ENCODE measurements at places on chromosomes 4 and X.

DNA sequence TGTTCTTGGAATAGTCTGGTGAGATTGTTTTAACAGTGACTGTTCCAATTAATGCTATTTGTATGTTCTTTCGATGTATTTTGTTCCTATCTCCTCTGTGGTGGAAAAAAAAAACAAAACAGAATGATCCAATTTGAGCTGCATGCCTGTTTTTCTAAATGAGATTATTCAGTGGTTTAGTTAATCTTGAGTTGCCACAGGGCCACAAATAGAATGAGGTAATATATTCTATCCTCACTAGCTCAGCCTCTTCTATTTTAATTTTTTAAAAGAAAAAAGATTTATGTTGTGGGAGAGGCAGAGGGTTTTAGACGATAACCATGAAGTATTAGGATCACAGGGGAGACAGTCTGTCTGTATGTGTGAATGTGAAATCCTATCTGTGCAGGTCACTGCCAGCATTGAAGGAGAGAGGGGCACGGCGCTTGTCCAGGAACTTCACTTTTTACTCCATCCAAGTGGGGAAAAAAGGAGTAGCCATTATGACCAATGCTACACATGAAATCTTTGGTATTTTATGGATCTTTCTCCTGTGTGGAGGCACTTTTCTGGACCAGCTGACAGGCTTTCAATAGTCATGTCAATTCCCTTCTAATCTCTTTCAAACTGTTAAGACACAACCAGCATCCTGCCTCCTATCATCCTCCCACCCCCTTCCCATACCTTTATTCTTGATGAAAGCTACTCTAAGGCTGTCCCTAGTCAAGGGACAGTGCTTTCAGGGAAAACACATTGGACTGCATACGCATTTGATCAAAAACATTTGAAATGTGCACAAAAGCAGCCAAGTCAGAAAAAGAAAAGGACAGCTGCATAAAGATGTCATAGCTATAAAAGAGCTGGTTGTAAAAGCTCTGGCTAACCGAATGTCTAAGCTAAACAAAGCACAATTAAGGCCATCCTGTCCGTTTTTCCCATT lies 1063.8 kb upstream of the INTU start:
- no peak for DNase-seq

GRCh38 chr4:13399257-13399656 lies 84.9 kb downstream of the RAB28 start:
- DNase-seq = no peak

GRCh38 chr4:133320576-133321170 lies 171.6 kb downstream of the PCDH10 start:
- DNase-seq = peak; percentile 18

- DNase-seq = no peak
Measured at GRCh38 chrX:151736685-151737084, 2.1 kb downstream of the CNGA2 start.

DNA sequence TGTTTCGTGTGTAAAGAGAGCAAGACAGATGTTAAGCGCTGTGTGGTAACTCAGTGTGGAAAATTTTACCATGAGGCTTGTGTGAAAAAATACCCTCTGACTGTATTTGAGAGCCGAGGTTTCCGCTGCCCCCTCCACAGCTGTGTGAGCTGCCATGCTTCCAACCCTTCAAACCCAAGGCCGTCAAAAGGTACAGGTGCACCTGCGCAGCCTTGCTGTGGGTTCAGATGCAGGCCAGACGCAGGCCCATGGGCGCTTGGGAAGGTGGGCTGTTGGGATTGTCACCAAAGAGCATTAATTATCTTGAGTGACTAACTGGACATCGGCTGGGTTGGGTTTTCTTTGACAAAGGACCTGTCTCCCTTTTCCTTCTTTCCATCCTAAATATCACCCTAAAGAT lies 55.4 kb downstream of the NELFA start:
- no peak for DNase-seq

- no peak for DNase-seq
Measured at GRCh38 chr4:55303760-55304165, 42.3 kb upstream of the SRD5A3 start.

- DNase-seq = no peak
Measured at GRCh38 chr4:90727938-90728337, 600.7 kb downstream of the CCSER1 start.

GRCh38 chr4:70725633-70726032 lies 3.9 kb downstream of the RUFY3 start:
- DNase-seq = no peak

- no peak for DNase-seq
Measured at GRCh38 chr4:84167564-84167963, 331.5 kb downstream of the NKX6-1 start.

- DNase-seq = no peak
Measured at GRCh38 chrX:3462166-3462508, 115.7 kb upstream of the MXRA5 start.

GRCh38 chr4:96459105-96459504 lies 619.2 kb downstream of the PDHA2 start:
- no peak for DNase-seq

- DNase-seq = peak; percentile 60
Measured at GRCh38 chr4:3346146-3346545, 53.3 kb downstream of the RGS12 start.

- DNase-seq = no peak
Measured at GRCh38 chr4:3062471-3062870, 11.9 kb downstream of the HTT-AS start.

DNA sequence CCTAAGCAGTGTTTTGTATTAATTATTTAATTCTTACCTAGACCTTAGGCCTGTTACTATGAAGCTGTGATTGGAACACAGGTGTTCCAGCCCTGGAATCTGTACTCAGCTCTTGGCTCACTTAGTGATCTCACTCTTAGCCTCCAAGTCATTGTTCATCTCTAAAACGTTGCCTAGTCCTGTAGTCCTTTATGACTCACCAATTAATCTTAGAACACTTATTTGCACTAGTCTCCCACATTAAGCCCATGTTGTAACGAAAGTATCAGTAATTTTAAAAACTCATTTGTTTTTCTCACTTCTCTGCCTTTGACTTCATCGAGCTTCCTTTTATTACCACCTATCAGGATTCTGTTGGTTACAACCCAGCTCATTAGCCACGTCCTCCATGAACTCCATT lies 1224.7 kb upstream of the TENM3 start:
- DNase-seq = no peak

DNA sequence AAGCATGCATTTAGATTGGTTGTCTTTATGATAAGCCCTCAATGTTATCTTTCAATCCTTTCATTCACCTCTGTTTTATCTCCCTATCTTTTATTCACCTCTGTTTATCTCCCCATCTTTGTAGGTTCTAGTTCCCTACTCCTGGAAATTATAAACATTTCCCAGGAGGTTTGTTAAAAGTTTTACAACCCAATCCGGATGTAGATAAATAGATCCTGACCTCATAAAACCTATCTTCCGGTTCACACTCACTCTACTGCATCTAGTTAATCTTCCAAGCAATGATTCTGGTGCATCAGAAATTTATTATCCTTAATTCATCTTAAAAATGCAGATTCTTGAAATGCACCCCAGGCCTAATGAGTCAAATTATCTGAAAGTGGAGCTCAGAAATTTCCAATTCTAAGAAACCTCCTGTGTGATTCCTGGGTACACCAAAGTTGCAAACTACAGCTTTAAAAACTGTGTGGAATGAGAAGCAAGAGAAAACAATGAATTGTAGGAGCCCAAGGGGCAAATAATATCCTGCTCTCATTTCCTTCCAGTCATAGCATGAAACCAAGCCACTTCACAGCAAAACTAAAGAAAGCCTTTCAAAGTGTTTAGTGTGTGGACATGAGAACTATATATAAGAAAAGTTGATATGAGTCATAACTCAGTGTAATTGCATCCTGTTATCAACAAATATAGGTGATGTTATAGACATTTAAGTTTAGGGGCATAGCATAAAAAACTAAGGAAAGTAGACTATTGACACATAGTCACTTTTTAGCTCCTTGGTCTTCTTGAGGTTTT lies 51.1 kb upstream of the UGT8 start:
- DNase-seq = no peak

- no peak for DNase-seq
Measured at GRCh38 chrX:2635342-2635741, 55.8 kb upstream of the CD99 start.

DNA sequence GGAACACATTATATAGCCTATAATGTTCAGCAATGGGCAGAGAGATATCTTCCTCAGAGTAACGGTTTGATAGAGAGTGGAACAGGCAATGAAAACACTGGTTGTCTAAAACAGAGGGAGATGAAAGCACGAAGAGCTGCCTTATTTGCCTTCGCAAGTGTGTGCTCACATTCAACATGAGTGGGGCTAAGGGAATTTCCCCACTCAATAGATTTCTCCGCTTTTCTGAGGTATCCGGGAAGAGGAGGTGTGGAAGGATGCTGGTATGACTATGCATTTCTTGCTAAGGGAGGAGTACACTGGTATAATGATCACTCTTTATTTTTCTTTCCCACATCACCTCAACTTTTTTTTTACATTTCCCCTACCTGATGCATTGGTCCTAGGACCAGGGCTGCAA lies 7.8 kb upstream of the GPR82 start:
- no peak for DNase-seq

- DNase-seq = no peak
Measured at GRCh38 chr4:71595576-71596108, 188.2 kb downstream of the GC start.

DNA sequence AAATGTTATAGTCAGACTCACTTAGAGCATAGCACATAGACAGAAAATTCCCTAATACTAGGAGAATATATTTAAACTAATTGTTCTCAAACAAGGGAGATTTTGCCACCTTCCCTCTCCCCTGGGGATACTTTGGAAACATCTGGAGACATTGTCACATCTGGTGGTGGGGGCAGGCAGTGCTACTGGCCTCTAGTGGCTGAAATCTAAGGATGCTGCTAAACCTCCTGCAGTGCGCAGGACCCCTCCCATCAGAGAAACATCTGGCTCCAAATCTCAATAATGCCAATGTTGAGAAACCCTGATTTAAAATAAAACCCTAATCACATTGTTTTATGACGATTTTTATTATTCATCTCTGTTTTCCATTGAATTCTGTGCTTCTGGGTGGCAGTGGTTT lies 244.9 kb downstream of the FRMPD4 start:
- DNase-seq = no peak

- DNase-seq = no peak
Measured at GRCh38 chr4:153408932-153409331, 57.2 kb upstream of the TMEM131L start.

DNA sequence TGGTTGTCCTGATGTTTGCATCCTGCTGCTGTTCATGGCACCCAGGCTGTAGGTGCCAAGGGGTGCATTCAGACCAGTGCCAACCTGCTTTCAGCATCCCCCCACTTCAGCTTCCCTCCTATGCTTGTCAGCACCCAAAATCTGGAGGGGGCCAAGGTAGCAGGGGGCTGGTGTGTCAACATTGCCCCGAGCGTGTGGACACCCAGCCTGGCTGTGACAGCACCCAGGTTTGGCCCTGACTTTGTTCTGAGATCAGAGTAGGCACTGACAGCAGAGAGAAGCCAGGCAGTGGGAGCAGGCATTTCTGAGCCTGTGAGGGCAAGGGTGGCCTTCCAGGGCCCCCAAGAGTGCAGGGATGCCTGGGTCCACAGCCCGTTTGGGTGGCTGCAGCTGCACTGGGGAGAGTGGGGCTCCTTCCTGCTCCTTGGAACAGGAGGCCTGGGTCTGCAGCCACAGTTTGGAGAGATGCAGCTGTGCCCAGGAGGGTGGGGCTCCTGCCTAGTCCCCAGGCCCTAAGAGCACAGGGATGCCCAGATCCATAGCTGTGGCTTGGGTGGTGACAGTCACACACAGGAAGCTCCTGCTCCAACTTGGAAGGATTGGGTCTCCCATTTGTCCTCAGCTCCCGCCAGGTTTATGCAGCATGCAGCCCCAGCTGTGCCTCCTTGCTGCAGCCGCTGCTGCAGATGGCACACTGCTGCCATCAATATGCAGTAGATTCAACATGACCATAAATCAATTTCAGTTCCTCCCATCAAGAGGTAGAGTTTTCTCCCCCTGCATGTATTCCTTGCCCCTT lies 12.3 kb upstream of the PPM1K start:
- no peak for DNase-seq

DNA sequence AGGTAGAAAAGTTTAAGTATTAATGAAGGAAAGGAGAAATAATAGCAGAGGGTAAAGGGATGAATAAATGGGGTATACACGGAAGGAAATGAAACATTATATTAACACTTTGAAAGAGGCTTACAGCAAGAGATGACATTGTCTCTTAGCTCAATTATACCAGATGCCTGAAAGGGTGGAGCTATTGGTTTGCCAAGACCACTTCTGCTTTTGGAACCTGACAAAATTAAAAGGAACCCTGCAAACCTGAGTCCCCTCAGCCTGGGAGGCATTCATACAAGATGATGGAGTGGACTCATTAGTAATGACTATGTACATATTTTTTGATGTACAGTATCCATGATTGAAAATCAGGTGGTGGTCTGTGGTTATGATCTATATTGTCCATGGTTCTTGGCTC lies 45.1 kb upstream of the HPF1 start:
- DNase-seq = no peak

GRCh38 chr4:73391774-73392173 lies 12.3 kb upstream of the ALB start:
- DNase-seq = no peak

DNA sequence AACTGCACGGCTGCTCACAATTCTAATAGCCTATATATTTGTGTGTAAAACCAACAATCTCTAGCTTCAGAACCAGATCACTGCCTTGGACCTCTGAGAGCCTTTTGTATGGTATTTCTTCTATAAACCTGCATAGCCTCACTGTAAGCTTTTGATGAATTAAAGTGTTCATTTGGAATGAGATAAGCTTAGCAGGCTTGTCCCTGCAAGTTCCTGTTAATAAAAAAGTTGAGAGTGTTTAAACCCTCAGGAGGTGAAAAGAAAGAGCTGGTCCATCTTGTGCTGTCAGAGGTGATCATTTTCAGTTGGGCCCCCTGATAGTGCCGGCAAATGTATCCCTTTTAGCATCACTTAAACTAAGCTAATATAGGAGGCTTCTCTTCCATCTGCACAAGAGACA lies 191.8 kb downstream of the GPC3 start:
- DNase-seq = no peak

DNA sequence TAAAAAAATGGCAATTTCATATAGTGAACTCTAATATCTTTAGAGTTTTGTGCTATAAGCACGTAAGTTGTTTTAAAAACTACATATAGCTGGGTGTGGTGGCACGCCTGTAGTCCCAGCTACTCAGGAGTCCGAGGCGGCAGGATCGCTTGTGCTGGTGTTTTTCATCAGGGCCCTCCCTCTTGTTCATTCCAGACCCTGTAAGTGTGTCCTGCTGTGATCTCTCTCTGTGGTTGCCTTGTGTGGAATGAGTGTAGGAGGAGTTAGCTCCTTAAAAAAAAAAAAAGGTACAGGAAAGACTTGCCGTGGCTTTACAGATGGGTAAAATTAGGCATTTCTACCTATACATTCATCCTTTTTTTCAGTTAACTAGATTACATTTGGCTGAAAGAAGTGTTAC lies 35.4 kb downstream of the RBBP7 start:
- DNase-seq = no peak

DNA sequence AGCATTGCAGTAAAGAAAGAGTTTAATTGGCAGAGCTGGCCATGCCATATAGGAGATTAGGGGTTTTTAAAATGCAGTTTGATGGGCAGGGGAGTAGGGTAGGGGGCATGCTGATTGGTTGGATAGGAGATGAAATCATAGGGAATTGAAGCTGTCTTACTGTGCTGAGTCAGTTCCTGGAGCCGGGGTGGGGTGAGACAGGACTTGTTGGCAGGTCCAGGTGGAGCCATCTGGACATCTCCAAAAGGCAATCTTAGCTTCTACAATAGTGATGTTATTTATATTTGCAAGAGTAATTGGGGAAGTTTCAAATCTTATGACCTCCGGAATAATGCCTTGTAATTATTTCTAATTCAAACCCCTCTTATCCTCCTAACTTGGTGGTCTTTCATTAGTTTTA lies 32.4 kb upstream of the PGM2 start:
- no peak for DNase-seq

Data from SK-N-MC (cell line).